ENCODE measurements at places on chromosomes 12 and 14. TPM values are rescaled to one million over a fixed set of nuclear protein-coding genes. Genes with fewer than 3 reads are reported as not detected.

The PFKM gene
- 109 TPM for total RNA-seq

- H3K4me1 ChIP-seq, result peaks cover 9% of the 10 kb centered on the region
- H3K27ac ChIP-seq, result no peak overlapping the region
- H3K27me3 ChIP-seq, result no peaks in the 10 kb centered on the region
- no peaks in the 10 kb centered on the region for H3K36me3 ChIP-seq
Observed at GRCh38 chr12:81859521-81859920, 100.4 kb upstream of the PPFIA2 start.

DNA sequence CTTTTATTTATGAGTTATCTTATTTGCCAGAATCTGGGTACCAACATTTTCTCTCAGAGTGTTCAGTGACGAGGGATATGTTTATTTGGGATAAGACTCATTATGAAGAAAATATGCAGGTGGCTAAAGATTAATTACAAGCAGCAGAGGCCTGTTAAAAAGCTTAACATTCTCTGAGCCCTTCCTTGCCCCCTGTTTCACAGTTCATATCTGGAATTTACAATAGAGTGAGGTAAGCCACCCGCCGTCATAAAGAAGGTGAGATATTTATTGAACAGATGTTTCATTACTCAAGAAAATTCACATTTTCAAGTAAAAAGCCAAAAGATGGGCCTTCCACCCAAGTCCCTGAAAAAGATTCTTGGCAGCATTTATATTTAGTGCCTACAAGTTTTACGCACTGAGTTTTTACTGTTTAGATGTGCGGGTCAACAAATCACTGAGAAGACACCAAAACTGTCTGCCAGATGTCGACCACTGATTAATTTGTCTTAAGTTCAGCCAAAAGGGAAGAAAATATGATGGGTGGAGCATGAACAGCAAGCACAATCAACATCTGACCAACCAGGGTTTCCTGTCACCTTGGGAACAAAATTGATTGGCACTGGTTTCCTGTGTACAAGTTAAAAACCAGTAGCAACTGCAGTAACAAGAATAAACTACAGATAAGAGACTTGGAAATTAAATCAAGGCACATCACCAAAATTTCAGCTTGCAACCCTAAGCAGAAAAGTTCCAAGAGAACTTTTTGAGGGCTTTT, 85.5 kb upstream of the PTPRB start:
- no peak overlapping the region for H3K4me3 ChIP-seq
- H3K27ac ChIP-seq, result peak overlapping the region; percentile 94
- H3K27me3 ChIP-seq, result no peaks in the 10 kb centered on the region
- no peaks in the 10 kb centered on the region for H3K36me3 ChIP-seq
- DNase-seq, result no peak

DNA sequence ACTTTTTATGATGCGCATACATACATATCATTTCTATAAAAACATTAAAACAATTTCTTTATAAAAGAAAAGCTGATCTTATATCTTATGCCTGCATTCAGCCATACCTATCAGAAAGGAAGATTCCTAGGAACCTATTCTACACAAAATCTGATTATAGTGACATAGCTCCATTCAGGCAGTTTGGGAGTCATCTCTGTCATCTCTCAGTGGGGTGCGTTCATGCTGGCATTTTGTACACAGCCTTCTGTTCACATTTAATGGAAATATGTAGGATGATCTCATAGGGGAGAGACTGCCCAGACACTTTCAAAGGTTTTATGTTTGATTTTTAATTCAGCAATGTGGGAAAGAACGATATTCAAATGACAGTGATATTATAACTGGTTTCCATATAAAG, 52.9 kb downstream of the ATL1 start:
- no peak overlapping the region for H3K4me3 ChIP-seq
- H3K4me1 ChIP-seq, result no peaks in the 10 kb centered on the region
- no peaks in the 10 kb centered on the region for H3K36me3 ChIP-seq
- DNase-seq, result no peak

- H3K27ac ChIP-seq, result no peak overlapping the region
- H3K36me3 ChIP-seq, result no peaks in the 10 kb centered on the region
Observed at GRCh38 chr12:12025799-12026386, 44.8 kb upstream of the BCL2L14 start.
